Liver (tissue), 10 donors: ENCODE measurements at places on chromosomes 16 and 17. TPM values are rescaled to one million over a fixed set of nuclear protein-coding genes. Genes with fewer than 3 reads are reported as not detected.

The KCNH6 gene
- not detected for polyA plus RNA-seq

The HS3ST3B1 gene
- polyA plus RNA-seq = 11.9 TPM

The MLX gene
- polyA plus RNA-seq = 35.1 TPM

The SLC6A2 gene
- polyA plus RNA-seq = 0.07 TPM

The ZFP90 gene
- polyA plus RNA-seq = 3.8 TPM

The ST6GALNAC1 gene
- 0.21 TPM for polyA plus RNA-seq

The GHDC gene
- polyA plus RNA-seq = 14.2 TPM

The C16orf87 gene
- polyA plus RNA-seq = 4.1 TPM

- DNase-seq = no peak
Observed at GRCh38 chr16:77790912-77791311, 2.5 kb downstream of the VAT1L start.

- no peak for DNase-seq
Observed at GRCh38 chr17:17902376-17902775, 65.6 kb upstream of the SREBF1 start.

- DNase-seq = no peak
Observed at GRCh38 chr16:50584033-50584722, 36.0 kb downstream of the NKD1 start.

GRCh38 chr16:8677481-8677880 is 3.1 kb downstream of the ABAT start:
- no peak for DNase-seq

- DNase-seq = no peak
Observed at GRCh38 chr16:21950782-21951521, 2.2 kb upstream of the UQCRC2 start.

GRCh38 chr17:66952031-66952524 is 12.4 kb upstream of the CACNG4 start:
- DNase-seq = no peak

GRCh38 chr16:77143364-77143763 is 47.6 kb upstream of the MON1B start:
- no peak for DNase-seq

DNA sequence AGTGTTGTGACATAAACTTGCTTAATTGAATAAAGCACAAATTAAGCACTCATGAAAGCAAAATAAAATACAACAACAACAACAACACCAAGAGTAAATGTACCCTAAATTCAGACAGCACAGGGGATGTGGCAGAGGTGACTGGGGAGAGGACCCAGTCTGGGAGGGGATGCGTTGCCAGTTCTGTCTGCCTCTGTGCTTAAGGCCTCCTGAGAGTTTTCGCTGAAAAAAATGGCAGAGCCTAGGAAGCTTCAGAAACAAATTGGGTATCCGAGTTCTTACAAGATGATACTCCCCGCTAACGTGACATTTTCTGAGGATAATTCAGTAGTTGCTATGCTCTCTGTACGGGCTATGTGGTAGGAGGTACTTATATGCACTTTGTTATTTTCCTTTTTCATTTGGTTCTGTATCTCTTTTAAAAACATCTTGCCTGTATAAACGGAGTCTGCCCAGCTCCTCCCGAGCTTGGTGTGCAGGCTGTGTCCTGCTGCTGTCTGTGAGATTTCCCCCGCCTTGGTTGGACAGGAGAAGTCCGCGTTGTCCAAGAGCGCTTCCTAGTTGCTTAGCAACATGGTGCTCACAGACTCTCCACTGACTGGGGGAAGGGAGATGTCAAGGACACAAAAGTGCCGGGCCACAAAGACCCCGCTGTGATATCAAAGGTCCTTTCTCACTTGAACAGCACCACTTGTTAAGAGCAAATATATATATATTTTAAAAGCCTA is 134.2 kb upstream of the CPHXL start:
- no peak for DNase-seq

DNA sequence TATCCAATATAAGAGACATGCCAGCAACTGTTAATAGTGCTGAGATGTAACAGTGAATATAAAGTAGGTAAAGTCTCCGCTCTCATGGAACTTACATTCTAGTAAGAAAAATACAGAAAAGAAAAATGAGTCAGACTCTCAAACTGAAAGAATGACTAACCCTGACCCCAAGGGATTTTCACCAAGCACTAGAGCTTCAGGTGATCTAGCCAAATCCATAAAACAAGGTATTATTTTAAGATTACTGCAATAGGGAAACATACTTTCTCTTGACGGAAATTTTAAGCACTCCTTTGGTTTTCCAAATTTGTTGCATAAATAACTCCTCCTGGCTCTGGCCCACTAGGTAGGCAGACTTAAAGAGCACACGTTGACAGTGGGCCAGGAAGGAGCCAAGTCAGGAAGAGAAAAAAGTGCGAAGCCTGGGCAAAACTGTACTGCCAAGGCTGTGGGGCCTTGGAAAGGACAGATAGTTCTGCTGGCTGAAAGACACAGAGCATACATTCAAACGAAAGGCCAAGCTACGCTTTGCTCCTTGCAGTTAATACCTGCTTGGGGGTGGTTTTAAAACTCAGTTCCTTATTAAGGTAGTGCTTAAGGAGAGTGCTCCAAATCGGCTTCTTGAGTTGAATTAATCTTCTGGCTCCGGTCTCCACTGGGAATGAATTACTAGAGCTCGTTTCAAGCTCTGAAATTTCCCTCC is 1.4 kb downstream of the GOT2 start:
- no peak for DNase-seq

DNA sequence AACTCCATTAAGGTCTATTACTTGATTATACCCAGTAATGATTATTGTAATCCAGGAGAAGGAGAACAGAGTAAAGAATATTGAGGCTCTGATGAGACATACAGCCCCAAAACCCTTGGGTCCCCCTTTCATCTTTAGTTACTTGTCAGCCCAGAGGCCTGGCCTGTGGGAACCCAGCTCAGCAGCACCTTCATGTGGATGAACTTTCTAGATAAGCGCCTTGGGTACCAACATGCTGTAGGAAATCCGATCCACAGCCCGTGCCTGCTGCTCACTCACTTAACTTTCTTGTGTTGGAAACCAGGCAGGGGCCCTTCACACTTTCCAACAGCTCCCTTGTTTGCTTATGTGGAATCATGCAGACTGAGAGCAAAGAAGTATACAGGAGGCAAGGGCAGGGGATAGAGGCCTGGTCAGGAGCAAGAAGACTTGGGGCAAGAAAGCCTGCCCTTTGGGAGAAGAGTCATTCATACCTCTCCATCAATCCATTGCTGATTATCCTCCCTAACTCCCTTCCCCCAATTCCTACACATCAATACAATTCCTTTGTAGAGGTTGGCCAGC is 64.0 kb upstream of the SOX9 start:
- DNase-seq = no peak

- DNase-seq = no peak
Observed at GRCh38 chr16:51357839-51358238, 206.8 kb upstream of the SALL1 start.

DNA sequence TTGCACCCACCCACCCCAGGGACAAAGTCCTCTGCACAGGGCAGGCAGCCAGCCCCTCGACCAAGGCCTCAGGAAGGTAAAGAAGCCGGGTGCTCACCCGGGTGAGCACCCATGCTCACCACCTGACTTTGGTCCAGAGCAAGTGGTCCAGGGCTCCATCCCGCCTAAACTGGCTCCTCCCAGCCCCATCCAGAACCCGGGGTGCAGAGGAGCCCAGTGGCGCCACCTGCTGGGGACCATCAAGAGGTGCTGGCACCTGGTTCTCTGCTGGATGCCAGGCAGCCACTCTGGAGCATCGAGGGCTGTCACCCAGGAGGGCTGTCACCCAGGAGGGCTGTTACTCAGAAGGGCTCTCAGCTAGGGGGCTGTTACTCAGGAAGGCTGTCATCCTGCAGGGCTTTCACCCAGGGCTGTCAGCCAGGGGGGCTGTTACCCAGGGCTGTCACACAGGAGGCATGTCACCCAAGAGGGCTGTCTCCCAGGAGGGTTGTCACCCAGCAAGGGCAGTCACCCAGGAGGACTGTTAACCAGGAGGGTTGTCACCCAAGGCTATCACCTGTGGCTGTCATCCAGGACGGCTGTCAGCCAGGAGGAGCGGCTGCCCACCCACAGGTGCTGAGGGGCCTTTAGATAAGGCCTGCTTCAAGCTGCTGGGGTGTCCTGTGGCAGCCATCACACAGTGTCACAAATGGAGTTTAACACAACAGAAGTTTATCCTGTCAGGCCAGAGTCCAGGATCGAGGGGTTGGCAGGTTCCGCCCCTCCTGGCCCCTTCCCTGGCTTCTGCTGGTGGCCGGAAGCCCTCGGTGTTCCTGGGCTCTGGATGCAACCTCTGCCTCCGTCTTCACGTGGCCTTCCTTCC is 98.5 kb downstream of the TNFRSF13B start:
- DNase-seq = peak; percentile 41

DNA sequence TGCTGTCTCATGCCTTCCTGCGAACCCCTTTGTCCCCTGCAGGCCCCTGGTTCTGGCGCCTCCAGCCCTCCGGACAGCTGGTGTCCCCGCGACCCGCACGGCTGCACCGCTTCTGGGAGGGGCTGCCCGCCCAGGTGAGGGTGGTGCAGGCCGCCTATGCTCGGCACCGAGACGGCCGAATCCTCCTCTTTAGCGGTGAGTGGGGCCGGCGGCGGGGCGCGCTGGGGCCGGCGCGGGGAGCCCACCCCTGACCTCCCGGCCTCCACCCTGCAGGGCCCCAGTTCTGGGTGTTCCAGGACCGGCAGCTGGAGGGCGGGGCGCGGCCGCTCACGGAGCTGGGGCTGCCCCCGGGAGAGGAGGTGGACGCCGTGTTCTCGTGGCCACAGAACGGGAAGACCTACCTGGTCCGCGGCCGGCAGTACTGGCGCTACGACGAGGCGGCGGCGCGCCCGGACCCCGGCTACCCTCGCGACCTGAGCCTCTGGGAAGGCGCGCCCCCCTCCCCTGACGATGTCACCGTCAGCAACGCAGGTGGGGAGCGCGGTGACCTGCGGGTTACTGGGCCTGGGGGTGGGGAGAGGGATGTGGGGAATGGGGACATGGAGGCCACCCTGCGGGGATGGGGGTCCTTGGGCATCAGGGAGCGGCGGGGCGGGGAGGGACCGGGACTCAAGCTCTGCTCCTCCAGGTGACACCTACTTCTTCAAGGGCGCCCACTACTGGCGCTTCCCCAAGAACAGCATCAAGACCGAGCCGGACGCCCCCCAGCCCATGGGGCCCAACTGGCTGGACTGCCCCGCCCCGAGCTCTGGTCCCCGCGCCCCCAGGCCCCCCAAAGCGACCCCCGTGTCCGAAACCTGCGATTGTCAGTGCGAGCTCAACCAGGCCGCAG is 7.1 kb upstream of the IL32 start:
- DNase-seq = no peak

DNA sequence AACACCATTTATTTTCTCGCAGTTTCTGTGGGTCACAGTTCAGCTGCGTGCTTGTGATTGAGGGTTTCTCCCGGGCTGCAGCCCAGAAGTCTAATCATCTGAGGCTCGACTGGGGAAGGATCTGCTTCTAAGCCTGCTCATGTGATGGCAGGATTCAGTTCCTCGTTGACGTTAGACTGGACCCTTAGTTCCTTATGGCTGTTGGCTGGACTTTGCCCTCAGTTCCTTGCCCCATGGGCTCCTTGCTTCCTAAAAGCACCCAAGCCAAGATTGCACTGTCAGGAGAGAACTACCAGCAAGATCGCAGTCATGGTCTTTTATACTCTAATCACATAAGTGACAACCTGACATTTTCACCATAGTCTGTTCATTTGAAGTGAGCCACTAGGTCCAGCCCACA is 250.0 kb downstream of the PRKCA start:
- no peak for DNase-seq

GRCh38 chr16:85915125-85915845 is 16.3 kb downstream of the IRF8 start:
- no peak for DNase-seq

DNA sequence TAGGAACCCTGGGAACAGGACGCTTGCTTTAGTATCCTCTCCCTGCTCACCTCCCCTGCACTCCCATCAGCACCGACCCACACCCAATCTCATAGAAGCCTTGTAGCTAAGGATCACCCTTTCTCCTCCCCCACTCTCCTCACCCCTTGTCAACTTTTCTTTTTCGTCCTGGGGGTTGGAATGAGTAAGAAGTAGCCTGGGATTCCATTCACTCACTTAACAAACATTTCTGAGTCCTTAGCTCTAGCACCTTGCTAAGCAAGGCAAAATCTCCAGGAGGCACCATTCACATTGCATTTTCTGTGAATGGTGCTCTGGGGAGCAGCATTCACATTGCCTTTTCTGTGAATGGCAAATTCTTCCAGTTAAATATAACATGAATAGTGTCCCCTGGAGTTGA is 1.1 kb upstream of the PGAP3 start:
- no peak for DNase-seq

DNA sequence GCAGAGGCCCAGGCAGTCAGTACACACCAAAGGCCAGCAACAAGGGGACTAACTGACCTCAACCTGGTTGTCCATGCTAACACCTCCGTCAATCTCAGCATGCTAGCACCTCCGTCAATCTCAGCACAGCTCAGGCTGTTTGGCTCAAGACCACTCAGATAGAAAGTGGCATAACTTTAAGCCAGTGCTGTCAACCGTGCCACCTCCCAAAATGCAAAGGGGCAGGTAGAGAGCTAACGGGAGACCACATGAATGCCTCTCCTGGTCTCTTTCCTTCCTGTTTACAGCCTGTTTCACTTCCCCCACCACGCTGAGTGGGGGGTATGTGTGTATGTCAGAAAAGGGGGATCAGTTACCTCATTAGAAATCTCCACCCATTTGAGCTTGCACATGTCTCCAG is 3.3 kb downstream of the UBTF start:
- DNase-seq = no peak

GRCh38 chr16:30553393-30553899 is 4.7 kb downstream of the ZNF764 start:
- no peak for DNase-seq
